Occipital lobe (tissue), 3 donors: ENCODE measurements at places on chromosomes 11 and 22.

- no peak for DNase-seq
Measured at GRCh38 chr22:47209040-47209514, 446.6 kb downstream of the TBC1D22A start.

- DNase-seq: peak; percentile 57
Measured at GRCh38 chr22:39522567-39523300, 2.4 kb downstream of the ATF4 start.

- no peak for DNase-seq
Measured at GRCh38 chr11:2846056-2846455, 39.5 kb downstream of the CDKN1C start.

- no peak for DNase-seq
Measured at GRCh38 chr22:36143066-36143815, 17.3 kb downstream of the APOL3 start.

DNA sequence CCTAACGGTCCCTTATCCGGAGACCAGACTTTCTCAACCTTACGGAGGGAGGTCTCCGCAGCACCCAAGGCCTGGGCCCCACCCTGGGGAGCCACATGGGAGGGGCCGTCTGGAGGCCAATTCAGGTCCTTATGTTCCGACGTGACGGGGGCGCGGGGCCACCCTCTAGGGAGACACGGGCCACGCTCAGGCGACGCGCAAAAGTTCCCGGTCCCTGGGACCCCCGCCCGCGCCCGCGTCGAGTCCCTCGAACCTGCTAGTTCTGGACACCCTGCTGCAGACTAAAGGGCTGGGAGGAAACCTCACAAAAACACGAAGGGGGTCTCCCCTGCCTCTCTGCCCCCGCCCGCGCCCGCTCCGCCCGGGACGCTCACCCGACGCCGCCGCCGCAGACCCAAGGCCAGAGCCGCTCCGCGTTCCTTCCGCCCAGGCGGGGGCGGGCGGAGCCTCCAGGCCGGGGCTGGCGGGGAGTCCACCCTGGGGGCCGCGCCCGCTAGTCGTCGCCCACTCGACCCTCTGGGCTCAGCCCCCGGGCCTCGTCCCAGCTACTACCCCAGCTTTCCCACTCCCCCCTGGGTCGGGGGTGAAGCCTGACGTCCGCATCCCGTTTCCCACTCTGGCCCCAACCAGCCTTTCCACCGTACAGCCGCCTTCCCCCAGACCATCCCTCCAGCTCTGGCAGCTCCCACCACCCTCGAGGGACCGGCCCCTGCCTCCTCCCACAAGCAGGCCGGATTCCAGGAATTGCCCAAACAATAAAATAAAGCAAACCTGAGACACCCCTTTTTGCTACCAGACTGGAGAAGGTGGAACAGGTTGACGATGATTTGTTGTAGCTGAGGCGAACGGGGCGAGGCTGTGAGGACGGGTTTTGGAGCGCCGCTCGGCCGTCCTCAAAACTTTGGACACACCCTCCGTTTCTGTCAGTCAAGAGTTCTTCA, 2.7 kb downstream of the RNH1 start:
- DNase-seq: no peak

DNA sequence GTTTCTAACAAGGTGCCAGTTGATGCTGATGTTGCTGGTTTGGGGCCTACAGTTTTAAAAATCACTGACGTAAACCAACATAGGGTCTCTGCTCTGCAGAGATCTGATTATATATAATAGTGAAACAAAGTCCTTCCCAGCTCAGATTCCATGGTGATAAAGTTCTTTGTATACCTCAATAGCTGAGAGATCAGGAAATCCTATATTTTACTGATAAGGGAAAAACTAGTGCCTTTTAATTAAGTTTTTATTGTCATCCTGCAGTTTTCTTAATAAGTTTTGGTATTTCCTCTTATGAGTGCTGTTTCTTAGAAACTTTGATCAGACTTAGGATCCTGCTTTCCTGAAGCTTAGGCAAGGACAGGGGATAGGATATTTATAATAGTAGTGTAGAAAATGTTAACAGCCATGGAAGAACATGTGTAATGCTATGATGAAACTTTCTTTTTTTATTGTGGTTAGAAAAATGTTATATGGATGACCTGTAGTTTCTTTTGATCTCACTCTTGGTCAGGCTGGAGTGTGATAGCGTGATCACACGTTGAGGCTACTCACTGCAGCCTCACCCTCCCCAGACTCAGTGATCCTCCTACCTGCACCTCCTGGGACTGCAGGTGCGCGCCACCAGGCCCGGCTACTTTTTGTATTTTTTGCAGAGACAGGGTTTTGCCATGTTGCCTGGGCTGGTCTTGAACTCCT, 14.1 kb downstream of the CAPRIN1 start:
- no peak for DNase-seq

GRCh38 chr11:35994421-35994820, 50.6 kb downstream of the LDLRAD3 start:
- DNase-seq: no peak

GRCh38 chr22:40982482-40983385, 31.6 kb downstream of the RBX1 start:
- peak; percentile 12 for DNase-seq

DNA sequence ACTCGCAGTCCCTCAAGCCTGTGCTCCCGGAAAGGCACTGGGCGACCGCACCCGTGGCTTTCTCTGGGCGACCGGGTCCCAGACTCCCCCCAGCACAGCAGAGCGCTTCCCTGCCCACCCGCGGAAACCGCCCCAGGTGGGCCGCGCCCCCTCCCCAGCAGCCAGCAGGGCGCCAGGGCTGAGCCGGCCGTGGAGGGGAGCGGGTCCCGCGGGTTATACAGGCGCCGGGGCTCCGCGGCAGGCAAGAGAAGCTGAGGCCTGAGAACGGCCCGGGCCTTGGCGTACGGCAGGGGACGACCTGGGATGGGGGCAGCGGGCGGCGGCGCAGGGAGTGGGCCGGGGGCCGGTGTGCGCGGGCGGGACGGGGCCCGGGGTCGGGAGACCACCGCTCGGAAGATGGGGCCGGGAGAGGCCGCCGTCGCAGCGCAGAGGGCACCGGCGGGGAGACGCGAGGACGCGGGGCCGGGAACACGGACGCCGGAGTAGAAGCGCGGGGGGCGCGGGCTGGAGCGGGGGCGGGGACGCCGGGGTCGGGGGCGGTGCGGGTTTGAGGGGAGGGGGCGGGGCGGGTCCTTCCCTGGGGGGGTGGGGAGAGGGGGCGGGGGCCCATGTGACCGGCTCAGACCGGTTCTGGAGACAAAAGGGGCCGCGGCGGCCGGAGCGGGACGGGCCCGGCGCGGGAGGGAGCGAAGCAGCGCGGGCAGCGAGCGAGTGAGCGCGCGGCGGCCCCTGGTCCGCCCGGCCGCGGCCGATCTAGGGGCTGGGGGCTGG, at the start of gene MDK:
Gene MDK (plus strand): TSS at position 622 of the 771 bp plus-strand sequence. CDS start 389 bp downstream, outside the sequence.
- DNase-seq: no peak

- no peak for DNase-seq
Measured at GRCh38 chr11:111938687-111939160, 1.6 kb downstream of the DIXDC1 start.

DNA sequence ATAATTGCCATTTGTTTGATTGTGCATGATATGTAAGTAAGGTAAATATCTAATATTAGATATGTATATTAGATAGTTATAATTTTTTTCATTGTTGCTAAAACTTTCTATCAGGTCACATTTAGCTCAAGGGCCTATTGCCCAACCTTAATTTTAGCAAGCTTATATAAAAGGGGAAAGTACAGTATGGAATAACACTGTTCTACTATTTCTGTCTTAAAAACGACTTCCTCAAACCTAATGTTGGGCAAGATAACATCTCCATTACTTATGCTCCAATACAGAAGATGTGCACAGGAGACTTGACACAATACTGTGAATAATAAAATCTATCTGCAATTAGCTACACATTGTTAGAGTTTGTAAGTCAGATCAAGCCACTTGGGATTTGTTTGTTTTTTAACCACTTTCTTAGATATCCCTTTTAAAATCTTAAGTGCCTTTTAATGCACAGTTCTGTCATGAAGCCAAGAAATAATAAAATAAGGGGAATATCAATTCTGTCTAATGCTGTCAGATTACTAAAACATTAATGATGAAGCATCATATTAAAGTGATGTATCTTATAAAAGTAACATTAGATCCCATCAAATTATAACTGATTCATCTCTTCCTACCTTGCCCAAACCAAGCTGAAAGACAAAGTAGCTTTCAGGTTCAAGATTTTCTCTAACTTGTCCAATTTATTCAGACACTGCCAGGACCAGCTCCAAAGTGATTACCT, 98.1 kb downstream of the SIK3 start:
- DNase-seq: no peak

GRCh38 chr11:82003671-82004515, 729.8 kb downstream of the FAM181B start:
- DNase-seq: no peak

GRCh38 chr22:50691521-50691920, 18.9 kb downstream of the SHANK3 start:
- no peak for DNase-seq

- no peak for DNase-seq
Measured at GRCh38 chr11:113732092-113732491, 26.0 kb upstream of the TMPRSS5 start.

GRCh38 chr11:63573881-63574855, 11.0 kb upstream of the PLAAT2 start:
- DNase-seq: peak; percentile 40

DNA sequence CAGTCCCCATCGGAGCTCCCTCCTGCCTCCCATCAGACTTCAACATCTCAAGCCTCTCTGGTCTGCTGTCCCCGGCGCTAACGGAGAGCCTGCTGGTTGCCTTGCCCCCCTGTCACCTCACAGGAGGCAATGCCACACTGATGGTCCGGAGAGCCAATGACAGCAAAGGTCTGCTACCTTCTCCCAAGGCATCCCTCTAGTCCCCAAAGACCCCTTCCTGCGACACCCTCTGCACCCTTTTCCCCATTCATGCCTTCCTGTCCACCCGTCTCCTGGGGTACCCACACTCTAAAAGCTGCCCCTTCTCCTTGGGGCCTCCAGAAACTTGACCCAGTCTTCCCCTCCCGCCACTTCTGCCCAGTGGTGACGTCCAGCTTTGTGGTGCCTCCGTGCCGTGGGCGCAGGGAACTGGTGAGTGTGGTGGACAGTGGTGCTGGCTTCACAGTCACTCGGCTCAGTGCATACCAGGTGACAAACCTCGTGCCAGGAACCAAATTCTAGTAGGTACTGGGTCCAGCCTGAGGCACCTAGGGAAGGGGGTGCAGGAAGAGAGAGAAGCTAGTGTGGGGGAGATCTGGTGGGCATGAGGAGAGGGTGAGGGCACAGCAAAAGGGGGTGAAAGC, 860 bp downstream of the UPK2 start:
- no peak for DNase-seq

GRCh38 chr11:6397156-6397555, 6.9 kb downstream of the SMPD1 start:
- DNase-seq: no peak

- no peak for DNase-seq
Measured at GRCh38 chr11:6448574-6448973, 7.8 kb upstream of the HPX start.

DNA sequence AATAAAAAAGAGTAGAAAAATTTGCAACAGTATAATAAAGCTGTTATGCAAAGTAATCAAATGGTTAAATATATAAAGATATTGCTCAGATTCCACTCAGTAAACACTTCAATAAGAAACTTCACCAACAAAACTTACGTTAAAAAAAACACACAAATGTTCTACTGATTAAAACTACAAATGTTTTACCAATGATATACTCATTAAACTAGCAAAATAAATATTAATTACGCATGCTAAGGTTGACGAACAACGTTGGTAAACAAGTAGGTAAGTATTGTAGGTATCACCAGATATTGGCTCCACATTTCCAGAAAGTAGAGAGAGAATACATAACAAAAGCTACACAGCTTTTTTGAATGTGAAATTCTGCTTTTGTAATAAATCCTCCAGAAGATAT, 12.6 kb downstream of the RDX start:
- no peak for DNase-seq

DNA sequence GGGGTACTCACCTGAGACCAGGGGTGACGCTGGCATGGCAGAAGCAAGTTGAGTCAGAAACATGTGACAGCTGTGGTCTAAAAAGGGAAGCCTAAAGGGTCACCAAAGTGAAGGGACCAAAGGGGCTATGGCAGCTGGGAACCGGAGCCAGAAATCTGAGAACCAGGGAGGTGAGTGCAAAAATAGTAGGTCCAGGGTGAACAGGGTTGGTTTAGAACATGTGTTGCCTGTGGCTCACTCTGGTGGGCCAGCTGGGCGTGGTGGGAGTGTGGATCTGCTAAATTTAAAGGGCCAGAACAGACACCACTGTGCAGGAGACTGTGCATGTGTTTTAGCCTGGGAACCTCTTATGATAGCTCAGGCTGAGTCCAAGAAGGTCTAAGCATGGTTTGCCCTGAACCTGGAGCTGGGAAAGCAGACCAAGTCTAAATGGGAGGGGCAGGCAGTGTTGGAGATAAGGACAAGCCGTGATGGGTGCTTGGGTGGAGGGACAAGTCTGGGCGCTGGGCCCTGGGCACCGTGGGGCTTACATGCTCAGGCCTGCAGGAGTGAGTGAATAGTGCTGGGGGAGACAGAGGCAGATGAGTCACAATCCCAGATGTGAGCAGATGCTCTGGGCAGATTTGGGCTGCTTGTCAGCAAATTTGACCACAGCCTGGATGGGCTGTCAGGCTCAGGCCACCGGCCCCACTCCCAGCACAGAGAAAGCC, 41.4 kb upstream of the ZBED5 start:
- no peak for DNase-seq

DNA sequence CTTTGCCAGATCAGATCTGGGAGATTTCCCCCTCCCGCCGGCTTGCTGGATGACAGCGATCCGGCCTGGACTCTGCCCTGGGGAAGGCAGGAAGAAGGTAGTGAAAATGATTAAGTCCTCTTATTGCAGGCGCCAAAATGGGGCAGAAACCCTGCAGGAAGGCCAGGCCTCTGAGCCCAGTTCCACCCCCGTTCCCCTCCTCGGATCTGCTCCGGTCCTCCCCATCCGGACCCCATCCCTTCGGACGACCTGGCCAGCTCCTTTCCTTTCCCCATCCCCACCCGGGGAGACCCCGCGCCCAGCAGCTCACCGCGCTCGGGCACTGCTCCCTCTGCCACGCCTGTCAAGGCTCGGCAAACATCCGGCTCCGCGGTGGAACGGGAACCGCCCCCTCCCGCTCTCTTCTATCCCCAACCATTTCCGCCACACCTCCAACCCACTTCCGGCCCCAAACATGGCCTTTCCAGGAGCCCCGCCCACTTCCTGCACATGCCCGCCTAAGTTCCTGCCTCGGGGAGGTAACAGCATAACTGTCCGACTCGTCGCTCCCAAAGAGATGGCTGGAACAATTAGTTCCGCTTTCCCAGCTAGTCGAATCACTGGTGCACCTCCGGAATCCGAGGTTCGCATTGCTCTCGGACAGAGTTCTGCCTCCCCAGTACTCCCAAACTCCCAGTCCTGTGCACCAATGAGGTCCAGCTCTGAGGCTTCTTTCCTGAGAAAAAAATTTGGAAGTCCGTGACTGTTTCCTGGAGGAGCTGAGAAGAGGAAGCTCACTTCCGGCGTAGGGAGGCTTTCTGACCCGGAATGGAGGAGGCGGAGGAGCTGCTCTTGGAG, at the start of the genes ARHGAP1 and ZNF408:
Gene ARHGAP1 (minus strand): TSS at position 379 of the 837 bp plus-strand sequence. CDS start 4,512 bp downstream, outside the sequence.
Gene ZNF408 (plus strand): TSS at position 791 of the 837 bp plus-strand sequence. CDS start 17 bp downstream, at position 808.
- peak; percentile 98 for DNase-seq
